ENCODE measurements at places on chromosomes 5 and 9. TPM values are rescaled to one million over a fixed set of nuclear protein-coding genes. Genes with fewer than 3 reads are reported as not detected.

- no peak for DNase-seq
These were observed 39.4 kb downstream of the UNC5A start for GRCh38 chr5:176849611-176850227.

DNA sequence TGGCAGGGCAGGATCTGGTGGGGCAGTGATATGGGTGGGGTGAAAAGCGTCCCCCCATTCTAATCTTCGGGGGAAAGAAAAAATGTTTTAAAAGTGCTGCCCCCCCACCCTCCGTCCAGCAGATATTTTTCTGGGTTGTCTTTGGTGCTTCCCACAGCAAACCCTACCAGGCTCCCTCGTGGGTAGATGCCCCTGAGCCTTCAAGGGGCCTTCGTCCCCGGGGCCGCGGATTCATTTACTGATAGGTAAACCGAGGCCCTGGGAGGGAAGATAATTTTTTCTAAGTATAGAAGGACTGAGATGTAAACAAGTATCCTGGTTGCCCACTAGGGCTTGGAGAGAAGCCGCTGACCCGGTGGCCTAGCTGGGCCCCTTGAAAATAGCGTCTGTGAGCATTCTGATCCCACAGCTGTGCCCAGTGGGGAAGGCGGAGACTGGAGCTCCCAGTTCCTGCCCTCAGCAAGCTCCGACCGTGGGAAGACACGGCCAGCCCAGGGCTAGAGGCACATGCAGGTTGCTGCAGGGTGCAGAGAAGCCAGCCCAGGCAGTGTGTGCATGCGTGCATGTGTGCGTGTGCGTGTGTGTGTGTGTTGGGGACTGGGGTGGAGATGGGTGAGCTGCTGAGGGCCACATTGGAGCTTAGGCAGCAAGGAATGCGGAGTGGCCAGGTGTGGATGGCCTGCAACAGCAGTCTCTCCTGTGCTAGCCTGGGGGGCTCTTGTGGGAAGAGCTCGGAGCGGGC is 6.0 kb upstream of the RXRA start:
- DNase-seq = peak; percentile 47

Gene PDE4D
- 49.1 TPM for total RNA-seq

Gene RANBP3L
- not detected for total RNA-seq
